ENCODE measurements at places on chromosomes 5 and 9.

- DNase-seq: no peak
These were observed 670 bp upstream of the KIF2A start for GRCh38 chr5:62305358-62305714.

GRCh38 chr5:157718519-157718918, 12.7 kb upstream of the THG1L start:
- DNase-seq: no peak

DNA sequence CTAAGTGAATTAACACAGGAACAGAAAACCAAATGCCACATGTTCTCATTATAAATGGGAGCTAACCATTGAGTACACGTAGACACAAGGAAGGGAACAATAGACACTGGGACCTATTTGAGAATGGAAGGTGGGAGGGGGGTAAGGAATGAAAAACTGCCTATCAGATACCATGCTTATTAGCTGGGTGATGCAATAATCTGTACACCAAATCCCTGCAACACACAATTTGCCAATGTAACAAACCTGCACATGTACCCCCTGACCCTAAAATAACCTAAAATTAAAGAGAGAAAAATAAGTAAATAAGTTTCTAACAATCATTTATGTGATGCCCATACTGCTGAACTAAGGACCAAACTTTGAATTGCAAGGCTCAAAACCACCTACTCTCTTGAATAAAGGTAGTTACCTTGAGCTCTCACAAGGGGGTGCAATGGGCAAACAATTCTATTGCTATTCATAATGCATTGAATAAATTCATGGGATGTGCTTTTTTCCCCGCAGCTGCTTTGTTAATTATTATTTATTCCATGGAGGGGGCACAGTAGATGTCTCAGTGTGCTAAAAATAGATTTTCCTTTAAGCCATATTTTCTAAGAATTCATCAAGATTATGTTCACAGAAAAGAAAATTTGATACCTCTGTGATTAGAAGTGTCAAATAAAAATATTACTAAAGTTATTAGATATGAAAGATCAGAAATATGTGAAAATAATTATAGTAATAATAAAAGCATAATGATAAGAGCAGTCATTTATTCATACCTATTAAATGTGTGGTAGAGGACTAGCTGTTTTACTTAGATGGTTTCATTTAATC, 76.2 kb upstream of the PTPN3 start:
- no peak for DNase-seq

- DNase-seq: peak; percentile 57
These were observed 263.2 kb downstream of the COX7C start for GRCh38 chr5:86880785-86881492.

GRCh38 chr5:161847447-161847846, 473 bp upstream of the GABRA1 start:
- no peak for DNase-seq

GRCh38 chr9:115134941-115135340, 17.0 kb upstream of the TNC start:
- no peak for DNase-seq

DNA sequence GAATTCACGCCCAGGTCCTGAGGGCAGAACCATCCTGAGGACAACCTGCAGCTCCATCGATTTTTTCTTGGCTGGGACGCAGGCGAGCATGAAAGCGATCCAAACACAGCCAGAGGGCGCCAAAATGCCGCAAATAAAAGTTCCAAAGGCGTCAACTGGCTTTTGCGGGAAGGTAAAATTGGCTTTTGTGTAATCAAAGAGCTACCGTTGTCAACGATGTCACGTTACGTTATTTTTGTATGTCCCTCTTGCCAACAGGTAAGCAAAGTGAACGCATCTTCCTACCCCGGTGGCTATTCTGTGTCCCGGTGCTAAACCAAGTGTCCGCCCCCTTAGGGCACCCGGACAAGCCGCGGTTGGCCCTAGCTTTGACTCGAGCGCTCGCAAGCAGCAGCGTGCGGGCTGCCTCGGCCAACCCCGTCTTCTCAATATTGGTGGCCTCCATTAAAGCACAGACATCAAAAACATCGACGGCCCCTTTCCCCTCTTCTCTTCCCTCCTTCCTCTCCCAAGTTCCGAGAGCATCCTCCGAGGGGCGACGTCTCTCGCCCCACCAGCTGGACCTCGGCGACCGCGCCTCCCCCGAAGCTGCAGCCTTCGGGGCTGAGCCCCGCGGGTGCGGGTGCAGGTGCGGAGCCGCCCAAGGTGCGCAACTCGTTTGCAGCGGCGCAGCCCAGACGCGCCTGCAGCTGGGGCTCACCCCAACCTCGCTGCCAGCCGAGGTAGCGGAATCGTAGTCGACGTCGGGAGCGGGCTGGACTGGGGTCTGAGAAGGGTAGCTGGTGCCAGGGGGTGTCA, 1.1 kb upstream of the BASP1 start:
- peak; percentile 71 for DNase-seq

GRCh38 chr9:38285236-38285635, 107.3 kb upstream of the ALDH1B1 start:
- DNase-seq: no peak

GRCh38 chr5:149697001-149697400, 33.1 kb upstream of the PPARGC1B start:
- DNase-seq: no peak

GRCh38 chr9:37350486-37351190, 71.9 kb upstream of the GRHPR start:
- DNase-seq: no peak

- no peak for DNase-seq
These were observed 115.9 kb downstream of the TARS1 start for GRCh38 chr5:33556330-33557328.

DNA sequence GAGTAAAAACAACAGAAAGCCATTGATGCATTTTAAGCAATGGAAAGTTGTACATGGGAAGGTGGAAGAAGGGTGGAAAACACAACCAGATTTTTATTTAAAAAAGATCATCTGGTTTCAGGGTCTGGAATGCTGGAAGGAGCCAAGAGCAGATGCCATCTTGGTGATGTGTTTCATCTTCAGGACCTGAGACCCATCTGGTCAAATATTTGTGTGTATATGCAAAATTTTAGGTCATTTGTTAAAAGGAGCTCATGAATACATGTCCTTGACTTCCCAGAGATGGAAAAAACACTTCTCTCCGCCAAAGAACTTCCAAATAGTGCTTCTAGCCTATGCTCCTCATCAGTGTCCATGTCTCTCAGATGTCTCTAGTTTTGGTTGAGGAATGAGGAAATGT, 110.6 kb upstream of the GDNF start:
- no peak for DNase-seq

DNA sequence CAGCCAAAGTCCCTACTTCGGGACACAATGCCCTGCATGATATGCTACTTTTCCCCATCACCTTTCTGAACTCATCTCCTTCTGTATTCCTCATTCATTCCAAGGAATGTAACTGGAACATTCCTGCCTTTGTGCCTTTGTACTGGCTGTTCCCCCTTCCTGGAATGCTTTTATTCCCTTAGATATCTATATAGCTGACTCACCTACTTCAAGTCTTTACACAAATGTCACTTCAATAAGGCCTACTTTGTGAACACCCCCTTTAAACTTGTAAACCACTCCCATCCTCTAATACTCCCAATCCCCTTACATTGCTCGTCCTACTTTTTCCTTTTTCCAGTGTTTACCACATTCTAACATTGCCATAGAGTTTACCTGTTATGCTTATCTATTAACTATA, 2.4 kb downstream of the NOL6 start:
- DNase-seq: no peak

DNA sequence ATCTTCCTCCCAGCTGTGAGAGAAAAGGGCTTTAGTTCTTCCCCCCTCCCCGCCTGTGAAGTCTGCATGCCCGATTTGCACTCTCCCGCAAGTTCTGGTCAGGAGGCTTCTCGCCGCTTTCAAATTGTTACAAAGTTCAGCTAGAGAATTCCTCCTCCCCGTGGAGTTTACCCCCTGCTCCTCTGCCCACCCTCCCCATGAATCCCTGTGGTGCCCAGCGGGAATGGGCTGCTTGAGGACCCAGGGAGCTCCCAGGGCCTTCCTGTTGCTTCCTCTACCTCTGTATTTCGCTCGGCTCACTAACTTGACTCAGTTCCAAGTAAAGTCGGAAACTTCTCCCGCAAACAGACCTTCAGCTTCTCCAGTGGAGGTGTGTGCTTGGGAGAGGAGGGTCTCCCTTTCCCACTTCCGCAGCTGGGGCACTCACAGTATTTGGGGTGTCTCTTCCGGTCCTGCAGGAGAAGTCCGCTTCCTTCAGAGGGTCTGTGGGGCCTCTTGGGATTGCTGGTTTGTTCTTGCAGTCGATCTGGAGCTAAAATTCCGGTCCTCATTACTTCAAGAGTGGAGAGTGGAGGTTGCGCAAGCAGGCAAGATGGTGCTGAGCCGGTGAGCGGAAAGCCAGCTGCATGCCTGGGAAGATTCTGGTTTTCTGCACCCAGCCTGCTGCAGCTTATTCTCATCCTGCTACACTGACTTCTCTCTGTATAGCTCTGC, 97.8 kb downstream of the ADAMTS12 start:
- no peak for DNase-seq

DNA sequence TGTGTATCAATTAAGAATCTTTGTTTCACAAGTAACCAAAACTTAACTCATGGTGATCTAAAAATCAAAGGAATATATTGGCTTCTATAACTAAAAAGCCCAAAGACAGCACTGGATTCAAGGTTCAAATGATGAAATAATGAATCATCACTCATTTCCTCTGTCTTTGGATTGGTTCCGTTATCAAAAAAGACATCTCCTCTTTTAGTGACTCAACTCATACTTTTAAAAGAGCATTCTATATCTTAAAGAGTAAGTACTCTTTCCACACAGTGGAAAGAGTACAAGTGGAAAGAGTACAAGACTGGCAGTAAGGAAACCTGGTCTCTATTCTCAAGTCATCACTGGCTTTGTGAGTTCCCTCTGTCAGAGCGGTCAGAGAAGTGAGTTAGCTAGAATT, 141.4 kb upstream of the NMUR2 start:
- DNase-seq: no peak

- DNase-seq: no peak
These were observed 334.7 kb downstream of the NR2F1-AS1 start for GRCh38 chr5:93246090-93246855.

DNA sequence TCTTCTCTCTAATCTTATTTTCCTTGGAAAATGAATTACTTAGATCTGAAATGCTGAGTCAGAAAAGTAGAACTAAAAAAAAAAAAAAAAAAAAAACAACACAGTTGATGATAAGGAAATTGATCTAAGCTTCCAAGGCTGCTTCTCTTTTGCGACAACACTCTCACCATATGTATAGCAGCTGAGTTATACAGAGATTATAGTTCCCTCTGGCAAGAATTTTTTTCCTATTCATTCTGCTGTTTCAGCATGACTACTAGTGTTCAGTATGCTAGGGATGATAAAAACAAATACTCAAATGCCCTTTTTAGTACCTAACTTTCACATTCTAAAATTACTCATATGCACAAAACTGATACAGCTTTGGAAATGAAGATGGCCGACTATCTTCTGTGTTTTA, 267.3 kb downstream of the MLLT3 start:
- no peak for DNase-seq

- no peak for DNase-seq
These were observed 59.7 kb downstream of the CARTPT start for GRCh38 chr5:71778678-71779276.

- no peak for DNase-seq
These were observed 5.9 kb upstream of the RAD23B start for GRCh38 chr9:107276966-107277710.

DNA sequence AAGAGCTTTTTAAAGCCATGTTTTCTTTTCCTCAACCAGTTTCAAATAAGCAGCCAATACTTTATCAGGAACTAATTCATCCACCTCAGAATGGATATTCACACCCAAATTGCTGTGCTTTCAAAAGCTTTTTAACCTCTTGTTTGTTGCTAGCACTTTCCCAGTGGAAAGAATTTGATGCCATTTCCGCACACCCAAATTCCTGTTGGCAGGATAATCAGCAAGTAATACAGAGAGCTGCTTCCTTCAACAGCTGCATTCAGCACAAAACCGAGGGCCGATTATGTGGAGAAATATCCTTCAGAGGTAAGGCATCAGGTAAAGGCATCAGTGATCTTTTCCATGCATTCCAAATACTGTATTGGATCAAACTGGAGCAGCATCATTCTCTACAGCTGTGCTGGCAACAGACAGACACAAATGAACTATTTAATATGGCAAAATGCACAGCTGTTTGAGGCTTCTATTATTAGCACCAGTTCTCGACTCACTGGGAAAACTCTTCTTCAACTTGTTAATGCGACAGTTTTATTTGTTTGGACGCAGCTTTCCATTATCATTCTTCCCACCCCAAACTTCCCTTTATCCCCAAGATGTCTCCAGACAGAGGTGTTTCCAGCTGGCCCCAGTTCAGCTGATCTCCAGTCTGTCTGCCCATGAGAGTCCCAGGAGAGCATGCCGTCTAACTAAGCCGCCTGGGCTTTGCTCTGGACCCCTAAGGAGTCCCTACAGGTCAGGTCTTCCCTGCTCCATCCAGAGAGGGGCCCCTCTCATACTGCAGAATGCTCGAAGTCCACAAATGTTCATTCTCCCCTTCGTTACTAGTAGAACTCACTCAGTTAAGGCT, 22.2 kb upstream of the MGAT1 start:
- no peak for DNase-seq

DNA sequence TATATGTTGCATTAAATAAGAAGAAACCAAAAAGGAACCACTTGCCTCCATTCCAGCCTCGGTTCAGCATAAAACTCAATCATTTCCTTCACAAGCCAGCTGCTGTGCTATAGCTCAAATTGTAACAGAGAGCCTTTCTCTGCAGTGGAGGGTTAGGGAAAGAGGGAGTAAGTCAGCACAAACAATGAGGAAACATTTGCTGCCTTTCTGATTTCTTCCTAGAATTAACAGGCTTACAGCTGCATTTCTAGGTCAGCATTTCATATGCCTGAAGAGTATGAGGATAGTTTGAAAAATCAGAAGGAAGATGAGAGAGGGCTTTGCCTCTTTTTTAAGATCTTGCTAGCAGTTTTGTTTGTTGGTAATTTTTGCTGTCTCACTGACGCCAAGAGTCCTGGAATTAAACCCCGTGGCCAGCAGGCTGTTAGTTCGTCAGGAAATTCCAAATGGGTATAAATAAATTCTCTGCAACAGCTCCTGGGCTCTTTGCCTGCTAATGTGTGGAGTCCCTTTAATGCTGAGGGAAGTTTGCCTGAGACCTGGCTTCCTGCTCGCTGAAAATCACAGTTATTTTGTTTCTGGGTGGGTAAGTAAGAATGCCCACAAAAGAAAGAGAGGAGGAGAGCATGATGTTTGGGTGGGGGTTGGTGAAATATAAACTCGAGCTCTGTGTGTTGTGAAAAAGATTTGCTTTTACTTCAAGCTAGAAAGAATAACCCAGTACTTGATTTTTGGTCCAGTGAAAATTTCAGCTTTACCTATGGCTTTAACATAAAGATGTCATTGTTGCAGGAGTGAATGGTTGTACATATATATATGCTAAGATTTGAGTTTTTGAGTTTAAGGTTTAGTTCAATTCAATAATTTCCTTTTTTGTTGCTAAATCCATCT, 148.1 kb upstream of the DMRT1 start:
- DNase-seq: no peak

DNA sequence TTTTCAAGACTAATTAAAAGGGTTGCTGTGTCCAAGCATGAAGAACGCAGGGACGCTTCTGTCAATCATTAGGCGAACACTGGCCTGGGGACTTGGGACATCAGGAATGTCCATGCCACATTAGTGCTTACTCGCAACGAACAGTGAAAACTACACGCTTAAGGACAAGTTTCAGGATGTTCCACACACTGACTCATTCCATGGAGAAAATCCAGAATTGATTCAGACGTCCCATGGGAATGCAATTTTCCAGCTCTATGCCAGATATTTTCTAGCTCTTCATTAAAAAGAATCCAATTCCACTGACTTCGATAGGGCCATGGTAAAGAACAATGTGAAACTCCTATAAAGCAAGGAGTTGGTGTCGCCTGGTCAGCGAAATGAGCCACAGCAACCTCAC, 98.2 kb downstream of the CAMSAP1 start:
- no peak for DNase-seq

GRCh38 chr5:168020542-168021294, 270.7 kb upstream of the WWC1 start:
- no peak for DNase-seq

Measured in activated CD4-positive, alpha-beta memory T cell treated with anti-CD3 and anti-CD28 coated beads for 36 hours (primary cell).